ENCODE measurements at places on chromosomes 7 and 10.

- no peak for DNase-seq
Measured at GRCh38 chr7:127786184-127786583, 134.2 kb downstream of the SND1 start.

GRCh38 chr10:87092861-87093631 lies 1.6 kb downstream of the GLUD1 start:
- peak; percentile 76 for DNase-seq

DNA sequence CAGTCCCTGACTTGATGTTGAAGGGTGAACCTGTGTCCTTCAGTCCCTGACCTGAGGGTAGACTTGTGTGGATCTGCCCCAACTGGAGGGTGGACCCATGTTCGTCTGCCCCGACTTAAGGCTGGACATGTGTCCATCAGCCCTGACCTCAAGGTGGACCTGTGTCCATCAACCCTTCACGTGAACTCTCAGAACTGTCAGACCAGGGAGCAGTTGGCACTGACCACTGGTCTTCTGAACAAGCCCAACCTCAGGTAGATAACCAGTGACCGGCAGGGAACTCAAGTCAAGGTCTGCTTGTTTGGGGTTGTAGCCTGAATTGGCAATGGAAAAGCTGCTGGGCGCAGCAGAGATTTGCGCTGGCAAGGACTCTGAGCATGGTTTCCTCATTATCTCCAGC lies 96.5 kb downstream of the ADCY1 start:
- no peak for DNase-seq

DNA sequence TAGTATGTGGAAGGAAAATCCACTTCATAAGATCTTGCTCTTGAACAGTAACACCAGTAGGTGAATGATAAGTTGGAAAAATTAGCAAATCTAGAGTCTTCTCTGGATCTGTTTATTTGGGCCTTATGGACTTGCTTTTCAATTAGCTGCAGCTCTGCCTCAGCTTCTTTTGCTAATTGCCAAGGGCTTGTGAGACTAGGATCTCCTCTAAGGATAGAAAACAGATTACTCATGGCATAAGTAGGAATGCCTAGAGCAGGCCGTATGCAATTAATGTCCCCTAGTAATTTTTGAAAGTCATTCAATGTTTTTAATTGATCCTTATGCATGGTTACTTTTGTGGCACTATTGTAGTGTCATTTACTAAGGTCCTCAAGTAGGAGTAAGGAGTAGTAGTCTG lies 36.5 kb upstream of the DDX50 start:
- DNase-seq = no peak

- no peak for DNase-seq
Measured at GRCh38 chr7:79909176-79909575, 225.5 kb upstream of the GNAI1 start.

- peak; percentile 56 for DNase-seq
Measured at GRCh38 chr7:1508277-1508758, 4.1 kb upstream of the INTS1 start.

DNA sequence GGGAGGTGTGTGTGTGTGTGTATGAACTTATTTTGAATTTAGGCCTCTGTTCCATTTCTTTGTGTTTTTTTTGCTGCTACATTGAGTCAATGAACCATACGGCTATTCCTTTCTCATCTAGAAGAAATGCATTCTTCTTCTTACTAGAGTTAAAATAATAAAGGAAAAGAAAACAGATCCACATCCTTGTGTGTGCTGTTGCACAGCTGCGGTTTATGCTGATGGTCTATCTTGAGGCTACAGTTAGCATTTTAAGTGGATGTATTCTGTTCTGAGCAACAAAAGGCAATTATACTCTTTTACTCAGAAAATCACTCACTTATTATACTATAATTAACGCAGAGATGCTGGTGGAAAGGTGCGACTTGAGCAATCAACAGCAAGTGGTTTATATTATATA lies 615.0 kb upstream of the MBL2 start:
- DNase-seq = no peak

DNA sequence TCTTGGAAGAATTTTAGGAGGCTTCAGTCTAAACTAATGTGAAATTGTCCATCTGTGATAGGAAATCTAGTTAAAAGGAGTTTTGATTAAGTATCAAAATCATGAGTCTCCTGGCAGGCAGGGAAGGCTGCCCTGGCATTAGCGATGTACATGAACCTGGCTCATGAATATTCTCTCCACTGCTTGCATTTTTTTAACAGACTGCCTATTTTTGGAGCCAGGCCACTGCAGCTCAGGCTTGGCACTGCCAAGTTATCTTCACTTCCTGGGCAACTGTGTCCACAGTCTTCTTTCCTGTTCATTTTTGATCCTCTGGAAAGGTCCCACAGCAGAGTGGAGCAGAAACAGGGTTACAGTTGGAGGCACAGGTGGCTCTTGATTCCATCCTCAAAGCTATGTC lies 7.0 kb downstream of the GPR26 start:
- DNase-seq = no peak

DNA sequence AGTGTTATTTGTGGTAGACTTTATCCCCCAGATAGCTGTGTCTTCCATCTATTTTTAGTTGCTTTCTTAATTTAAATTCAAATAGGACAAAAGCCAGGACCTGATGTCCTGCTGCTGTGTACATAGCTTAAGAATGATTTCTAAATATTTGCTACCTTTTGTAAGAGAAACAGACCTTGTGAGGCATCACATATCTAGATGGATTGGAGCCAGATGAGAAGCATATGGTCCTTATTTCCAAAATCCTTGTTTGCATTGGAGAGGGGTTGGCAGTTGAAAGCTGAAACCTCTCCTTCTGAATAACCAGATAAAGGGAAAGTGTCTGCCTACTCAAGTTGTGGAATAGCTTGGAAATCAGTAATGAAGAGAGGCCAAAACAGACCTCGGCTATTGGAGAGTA lies 50.7 kb upstream of the AMPH start:
- DNase-seq = no peak

DNA sequence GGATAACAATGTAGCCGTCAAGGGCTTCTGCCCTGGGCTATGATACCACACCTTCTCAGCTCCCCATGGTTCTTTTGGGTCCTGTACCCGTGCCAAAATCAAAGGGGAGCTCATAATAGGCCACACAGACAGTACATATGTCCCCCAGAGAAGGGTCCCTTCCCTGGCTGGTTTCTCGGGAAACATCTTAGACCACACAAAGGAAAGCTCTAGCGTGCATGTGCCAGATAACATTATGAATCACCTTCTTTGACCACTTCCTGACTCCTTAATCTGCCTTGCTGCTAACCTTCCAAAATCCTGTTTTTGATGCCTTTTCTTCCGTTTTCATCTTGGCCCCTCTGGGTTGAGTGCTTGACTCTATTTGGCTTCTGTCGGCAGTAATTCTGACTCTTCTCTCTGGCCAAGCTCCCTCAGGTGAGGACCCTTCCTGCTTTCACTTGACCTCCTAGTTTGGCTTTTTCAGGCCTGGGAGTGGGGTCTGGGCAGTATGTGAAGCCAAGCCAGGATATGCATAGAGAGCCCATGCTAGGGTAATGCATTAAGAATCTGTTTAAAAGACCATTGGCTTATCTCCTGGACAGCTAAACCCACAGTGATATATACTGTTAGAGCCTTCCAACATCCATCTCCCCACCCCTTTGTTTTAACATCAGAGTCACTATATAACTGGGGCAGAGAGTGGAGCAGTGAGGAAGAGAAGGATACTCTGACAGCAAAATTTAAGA lies 84.8 kb downstream of the ANLN start:
- no peak for DNase-seq

DNA sequence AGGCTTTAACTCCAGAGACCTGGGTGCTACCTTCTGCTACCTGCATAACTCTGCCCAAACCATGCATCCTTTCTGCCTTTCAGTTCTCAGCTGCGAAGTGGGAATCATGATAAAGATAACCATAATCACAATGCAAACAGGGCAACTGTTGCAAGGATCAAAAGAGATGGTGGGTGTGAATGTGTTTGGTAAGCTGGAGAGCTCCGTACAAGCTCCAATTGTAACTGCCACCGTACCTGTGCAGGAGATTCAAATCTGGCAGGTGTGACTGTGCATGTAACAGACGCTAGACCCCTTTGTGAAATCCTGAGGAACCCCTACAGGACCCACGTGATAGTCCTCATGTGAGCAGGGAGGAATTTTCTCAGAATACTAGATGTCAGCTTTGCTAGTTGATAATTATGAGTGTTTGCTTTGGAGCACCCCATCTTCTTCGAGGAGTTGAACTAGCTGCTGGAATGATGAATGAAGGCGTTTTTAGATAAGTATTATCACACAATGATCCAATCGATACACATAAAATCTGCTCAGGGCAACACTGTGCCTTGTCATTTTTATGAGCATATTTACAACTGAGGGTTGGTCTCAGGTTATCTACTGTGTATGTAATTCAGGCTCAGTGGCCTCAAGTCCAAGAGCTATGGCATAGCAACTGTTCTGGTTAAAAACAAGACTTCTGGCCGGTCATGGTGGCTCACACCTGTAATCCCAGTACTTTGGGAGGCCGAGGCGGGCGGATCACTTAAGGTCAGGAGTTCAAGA lies 15.4 kb upstream of the FRAT2 start:
- no peak for DNase-seq

DNA sequence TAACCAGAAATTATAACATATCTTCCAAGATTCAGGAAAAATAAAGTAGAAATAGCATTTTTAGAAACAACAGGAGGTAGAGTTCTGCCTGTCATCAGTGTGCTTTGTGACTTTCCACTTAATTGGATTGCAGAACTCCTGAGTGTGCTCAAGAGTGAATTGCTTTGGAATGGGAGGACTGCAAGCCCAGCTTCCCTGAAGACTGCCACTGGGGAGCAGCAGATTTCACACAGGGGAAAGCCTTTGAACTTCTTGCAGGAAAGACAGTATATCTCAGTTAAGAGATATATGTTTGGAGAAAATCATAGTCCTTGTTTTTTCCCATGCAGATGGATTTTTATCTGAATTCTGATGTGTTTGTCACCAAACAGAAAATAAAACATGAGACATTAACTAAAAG lies 124.5 kb downstream of the TMEM168 start:
- peak; percentile 1 for DNase-seq

DNA sequence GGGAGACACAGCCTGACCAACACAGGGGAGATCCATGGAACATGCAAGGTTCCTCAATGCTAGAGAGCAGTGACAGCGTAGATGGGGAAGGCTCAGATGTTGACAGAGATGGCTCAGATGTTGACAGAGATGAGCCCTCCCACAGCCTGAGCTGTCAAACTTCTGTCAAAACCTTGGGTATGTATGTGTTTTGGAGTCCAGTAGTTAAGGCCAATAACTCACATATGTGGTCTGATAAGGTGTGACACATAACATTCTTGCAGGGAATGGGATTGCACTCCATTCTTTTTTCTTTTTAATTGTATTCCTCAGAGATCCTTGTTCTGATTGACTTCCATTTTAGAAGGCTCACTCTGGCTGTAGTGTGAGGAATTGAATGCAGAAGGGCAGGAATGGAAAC lies 136.3 kb downstream of the C1GALT1 start:
- DNase-seq = no peak

DNA sequence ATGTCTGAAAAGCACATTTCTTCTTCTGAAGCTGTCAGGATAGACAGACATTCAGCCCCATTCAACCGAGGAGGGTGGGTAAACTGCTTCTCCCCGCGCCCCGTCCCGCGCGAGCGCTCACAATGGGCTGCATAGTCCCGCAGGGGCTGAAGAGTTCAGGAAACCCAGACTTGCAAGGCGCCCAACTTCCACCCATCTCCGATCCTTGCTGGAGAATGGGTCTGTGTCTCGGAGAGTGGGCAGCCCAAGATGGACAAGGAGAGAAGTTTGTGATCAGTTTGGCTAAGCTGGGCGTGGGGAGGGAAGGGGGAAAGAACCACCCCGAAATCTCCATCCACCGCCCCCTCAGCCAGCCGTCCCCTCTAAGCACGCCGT lies 686 bp downstream of the AASS start:
- DNase-seq = no peak

DNA sequence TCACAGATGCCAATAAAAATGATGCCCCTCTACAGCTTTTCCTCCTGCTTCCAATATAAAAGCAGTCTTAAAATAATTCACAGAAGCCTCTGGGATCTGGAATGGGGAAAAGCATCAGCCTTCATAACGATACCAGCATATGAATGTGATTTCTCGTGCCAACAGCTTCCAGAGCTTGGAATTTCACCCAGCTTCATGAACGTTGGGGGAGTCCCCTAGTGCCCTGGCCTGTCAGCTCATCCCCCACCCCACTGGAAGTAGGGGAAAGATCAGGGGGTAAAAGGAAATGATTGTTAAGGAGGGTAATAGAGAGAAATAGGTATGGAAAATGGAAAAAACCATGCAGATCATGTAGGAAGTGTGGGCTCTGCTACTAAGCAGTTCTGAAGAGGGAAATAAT lies 253.6 kb downstream of the INHBA start:
- DNase-seq = no peak

GRCh38 chr7:134932707-134933370 lies 53.5 kb upstream of the AGBL3 start:
- DNase-seq = no peak

GRCh38 chr10:22246680-22247391 lies 29.0 kb upstream of the EBLN1 start:
- no peak for DNase-seq

- no peak for DNase-seq
Measured at GRCh38 chr7:93298671-93299070, 66.5 kb downstream of the VPS50 start.

- DNase-seq = no peak
Measured at GRCh38 chr10:111747751-111748150, 435.8 kb downstream of the GPAM start.

- DNase-seq = no peak
Measured at GRCh38 chr7:159071260-159071659, 73.4 kb downstream of the VIPR2 start.

- peak; percentile 47 for DNase-seq
Measured at GRCh38 chr7:114922026-114922651, at the start of gene MDFIC. TSS of gene MDFIC (plus strand) at chr7:114922094. CDS start at chr7:114923034, 940 bp downstream.

DNA sequence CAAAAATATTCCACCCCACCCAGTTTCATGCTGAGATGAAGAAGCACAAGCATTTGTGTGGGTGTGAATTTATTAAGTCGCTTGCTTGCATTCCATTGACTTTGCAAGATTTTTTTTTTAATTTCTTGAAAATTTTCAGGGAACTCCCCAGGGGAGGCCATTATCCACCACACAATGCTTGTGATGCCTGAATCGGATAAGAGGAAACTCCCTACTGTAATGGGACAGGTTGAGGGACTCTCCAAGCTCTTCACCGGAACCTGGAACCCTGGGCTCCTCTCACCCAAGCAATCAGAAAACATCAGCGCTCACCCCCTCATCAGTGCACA lies 153.6 kb upstream of the ZMIZ1 start:
- DNase-seq = no peak

- no peak for DNase-seq
Measured at GRCh38 chr10:129471447-129472175, 4.6 kb downstream of the MGMT start.

GRCh38 chr7:45147858-45148652 lies 9.5 kb upstream of the RAMP3 start:
- no peak for DNase-seq

DNA sequence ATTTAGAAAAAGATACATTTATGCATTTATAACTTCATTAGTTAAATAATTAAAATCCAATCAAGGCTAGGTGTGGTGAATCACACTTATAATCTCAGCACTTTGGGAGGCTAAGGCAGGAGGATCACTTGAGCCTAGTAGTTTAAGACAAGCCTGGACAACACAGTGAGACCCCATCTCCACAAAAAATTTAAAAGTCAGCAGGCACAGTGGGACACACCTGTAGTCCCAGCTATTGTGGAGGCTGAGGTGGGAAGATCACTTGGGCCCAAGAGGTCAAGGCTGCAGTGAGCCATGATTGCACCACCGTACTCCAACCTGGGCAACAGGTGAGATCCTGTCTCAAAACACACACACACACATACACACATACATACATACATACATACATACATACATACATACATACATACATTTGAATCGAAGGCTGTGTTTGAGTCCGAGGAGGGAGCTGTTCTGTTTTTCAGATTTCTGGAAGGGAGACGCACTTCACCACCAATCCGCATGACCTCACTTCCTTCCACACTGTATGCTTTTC lies 30.1 kb downstream of the SFMBT2 start:
- DNase-seq = no peak

Measured in T47D (cell line).